Right lung (tissue), 10 donors: ENCODE measurements at places on chromosomes 7 and 10.

DNA sequence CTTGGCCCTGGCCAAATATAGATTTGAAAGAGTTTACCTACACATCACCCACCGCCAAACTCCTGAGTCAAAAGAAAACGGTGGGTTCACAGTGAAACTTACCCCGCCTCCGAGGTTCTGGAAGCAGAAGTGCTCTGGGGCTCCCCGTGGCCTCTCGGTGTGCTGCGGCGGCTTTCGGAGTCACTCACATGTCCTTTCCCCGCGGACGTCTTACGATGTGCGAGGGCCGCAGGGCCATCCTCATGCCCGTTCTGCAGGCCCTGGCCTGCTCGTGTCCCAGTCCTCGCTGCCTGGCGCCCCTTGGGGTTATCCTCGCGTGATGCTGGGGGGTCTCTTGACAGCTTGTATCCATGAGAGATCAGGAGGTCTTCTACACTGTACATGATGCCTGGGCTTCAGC, 12.0 kb downstream of the JCAD start:
- DNase-seq = no peak

GRCh38 chr10:1249142-1249920, 193.1 kb downstream of the WDR37 start:
- no peak for DNase-seq

DNA sequence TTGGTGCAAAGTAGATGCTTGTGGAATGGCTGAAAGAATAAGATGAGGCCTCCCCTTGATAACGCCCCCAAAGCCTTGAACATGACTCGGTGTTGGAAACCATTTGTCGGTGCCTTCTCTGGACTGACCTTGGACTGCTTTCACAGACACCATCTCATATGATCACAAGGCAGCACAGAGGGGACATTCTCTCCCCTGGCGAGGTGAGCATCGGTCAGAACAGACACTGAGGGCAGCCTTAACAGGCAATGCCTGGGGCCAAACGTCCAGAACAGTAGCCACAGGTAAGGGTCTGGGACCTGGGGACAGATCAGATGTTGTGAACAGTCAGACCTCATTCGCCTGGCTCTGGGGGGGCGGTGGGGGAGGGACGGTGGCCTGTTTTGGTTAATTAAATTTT, 2.8 kb upstream of the TRRAP start:
- no peak for DNase-seq

- no peak for DNase-seq
These were observed 552.1 kb downstream of the PARD3 start for GRCh38 chr10:34262985-34263384.

- no peak for DNase-seq
These were observed 960.3 kb upstream of the LRRN3 start for GRCh38 chr7:110130669-110131068.

- DNase-seq = no peak
These were observed 63.8 kb downstream of the CALML3 start for GRCh38 chr10:5588603-5589002.

GRCh38 chr10:84783386-84783785, 455.0 kb downstream of the CCSER2 start:
- no peak for DNase-seq

DNA sequence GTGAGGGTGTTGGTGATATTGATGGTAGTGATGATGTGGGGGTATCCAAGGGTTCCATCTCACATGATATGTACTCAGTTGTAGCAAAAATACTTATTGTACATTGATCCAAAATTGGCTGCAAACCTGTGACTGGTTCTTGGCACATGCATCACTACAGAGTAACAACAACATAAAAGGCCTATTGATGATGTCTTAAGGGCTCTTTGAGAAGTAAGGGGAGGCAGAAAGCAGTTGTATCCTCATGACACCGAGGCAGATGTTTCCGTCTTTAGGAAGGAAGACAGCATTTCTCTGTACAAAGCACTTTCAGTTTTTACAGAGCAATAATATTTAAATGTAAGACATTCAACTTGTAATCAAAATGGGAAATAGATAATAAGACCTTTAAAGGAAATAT, 34.5 kb downstream of the NRG3 start:
- DNase-seq = no peak

DNA sequence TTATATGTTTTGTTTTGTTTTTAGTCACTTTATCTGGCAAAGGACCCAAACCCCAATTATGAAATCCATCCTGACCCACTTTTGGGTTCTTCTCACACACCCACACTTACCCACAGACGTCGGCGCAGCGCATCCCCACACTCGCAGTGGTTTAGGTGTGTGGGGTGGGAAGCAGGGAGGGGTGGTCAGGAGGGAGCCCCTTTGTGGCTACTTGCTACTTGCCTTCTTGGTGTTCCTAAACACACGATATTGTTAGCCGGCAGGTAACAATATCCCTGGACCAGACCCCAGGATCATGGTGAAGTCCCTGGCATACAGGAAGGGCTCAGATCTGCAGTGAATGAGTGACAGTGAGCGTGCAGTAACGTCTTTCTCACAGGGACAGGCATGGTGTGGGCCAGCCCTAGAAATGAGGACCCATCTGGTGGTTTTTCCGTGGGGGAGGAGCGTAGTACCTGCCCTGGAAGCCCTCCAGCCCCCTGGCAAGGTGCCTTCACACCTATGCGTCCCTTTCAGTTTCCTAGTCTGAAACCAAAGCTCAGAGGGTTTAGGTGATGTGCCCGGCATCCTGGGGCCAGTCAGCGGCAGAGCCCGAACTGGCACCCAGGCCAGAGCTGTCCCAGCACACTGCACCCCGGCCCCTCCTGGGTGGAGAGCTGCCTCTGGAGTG, 4.4 kb downstream of the SPOCK2 start:
- DNase-seq = no peak
